Eye (tissue), 1 donor: ENCODE measurements at places on chromosomes 5 and 9.

DNA sequence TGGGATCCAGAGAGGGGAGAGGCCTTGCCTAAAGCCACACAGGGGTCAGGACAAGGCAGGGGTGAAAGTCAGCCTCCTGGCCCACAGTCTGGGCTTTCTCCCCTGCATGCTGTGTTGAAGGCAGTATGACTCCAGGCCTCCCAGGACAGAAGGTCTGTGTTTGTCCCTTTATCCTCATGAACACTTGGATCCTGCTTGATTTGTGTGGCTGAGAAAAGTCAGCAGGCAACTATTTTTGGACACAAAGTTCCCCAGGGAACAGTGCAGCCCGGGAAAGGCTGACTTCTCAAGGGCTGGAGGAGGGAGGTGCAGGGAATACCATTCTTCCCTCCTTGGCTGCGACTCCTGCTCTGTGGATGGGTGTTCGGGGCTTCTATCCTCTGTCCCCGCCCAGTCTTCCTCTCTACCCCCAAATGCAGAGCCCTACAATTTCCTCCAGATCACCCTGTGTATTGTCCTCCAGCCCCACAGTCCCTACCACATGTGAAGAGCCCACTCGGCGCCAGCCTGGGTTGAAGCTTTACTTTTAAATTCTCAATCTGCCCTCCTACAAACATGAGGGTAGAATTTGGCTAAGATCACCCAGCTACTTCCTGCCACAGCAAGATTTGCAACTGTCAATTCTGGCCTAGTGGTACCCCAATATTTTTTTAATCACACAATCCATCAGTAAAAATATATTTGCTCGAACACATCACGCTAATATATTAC is 4.1 kb downstream of the AKNA start:
- no peak for DNase-seq

GRCh38 chr9:28073270-28073669 is 500.0 kb upstream of the C9orf72 start:
- DNase-seq = peak; percentile 60

GRCh38 chr9:3936520-3937235 is 363.2 kb downstream of the GLIS3 start:
- DNase-seq = no peak

DNA sequence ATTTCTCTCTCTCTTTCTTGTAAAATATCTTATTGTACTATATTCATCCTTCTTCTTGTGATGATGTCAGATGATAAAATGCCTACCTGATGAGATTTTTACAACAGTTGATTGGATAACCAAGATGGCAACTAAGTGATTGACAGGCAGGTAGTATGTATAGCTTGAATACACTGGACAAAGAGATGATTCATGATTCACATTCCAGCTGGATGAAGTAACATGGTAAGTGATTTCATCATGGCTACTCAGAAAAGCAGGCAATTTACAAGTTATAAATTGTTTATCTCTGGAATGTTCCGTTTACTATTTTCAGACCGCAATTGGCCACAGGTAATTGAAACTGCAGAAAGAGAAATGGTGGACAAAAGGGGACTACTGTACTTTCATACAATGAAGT is 1471.7 kb upstream of the C9orf72 start:
- no peak for DNase-seq

GRCh38 chr9:134040781-134041648 is 15.7 kb downstream of the BRD3OS start:
- DNase-seq = no peak

- DNase-seq = no peak
Observed at GRCh38 chr5:32384621-32385020, 59.9 kb downstream of the ZFR start.

DNA sequence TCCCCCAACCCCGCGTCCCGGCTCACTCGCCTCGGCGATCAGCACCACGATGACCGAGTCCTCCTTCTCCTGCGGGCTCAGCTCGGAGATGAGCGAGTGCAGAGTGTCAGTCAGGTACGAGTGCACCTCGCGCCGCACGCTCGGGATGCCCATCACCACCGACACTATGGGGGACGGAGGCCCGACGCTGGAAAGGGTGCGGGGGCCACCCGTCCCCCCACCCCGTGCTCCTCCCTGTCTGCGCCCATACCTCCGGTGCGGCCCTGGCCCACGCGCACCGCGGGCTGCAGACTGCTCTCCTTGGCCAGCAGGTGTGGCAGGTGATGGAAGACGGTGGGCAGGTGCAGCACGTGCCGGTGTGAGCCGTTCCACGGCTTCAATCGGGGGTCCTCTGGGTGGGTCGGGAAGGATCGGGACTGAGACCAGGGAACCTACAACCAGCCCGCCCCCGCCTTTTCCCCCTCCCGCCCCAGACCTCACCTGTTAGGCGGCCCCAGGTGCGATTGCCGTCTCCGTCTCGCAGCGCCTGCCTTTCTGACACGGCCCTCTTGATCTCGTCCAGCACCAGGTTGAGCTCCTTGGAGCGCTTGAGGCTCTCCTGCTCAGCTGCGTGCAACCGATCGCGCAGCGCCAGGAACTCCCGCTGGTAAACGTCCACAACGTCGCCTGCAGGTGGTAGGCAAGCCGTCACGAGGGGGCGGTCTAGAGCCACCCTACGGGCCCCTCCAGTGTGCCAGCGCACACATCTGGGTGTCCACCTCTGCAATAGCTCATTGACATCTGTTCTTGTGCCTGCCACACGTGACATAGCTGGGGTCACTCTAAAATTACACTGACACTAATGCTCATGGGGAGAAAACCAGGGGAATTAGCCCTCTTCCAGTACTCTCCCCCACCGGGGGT is 5.1 kb downstream of the MGAT4B start:
- DNase-seq = peak; percentile 82

DNA sequence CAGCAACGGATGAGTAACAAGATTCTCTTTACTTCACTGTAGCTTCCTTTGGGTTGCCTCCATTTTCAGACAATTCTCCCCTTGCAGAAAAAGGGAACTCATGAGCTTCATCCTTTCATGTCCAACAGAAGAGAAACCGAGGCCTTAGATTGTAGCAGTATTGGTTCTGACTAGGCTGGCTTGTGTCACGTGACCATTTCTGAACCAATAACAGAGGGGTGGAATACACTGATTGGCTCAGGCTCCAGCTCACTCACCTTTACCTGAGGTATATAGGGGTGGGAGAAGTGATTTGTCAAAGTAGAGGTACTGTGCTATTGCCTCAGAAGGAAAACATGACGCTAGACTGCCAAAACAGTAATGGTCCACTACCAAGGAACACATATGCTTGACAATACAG is 343.7 kb downstream of the KIAA0825 start:
- DNase-seq = no peak

DNA sequence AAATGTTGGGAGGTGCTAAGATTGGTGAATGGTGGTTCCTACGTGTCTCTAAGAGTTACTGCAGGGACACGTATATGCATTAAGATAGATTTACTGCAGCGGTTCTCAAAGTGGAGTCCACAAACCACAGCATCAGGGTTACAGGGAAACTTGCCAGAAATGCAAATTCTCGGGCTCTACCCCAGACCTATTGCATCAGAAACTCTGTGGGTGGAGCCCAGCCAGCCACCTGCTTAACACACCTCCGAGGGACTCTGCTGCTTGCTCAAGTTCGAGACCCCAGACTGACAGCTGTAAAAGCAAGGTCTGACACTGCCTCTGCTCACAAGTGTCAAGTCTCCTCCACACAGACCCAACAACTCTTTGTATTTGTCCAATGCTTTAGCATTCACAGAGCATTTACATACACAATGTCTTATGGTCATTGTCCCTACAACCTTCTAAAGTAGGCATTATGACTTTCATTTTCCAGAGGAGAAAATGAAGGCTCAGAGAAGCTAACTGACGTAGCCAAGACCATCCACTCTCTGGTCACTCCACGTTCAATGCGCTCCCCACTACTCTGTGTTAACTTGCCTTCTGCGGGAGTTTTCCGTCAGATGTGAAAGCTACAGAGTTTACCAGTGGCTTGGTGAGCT is 48.8 kb downstream of the HSD17B3 start:
- DNase-seq = no peak

GRCh38 chr5:180105827-180106312 is 34.3 kb upstream of the RNF130 start:
- DNase-seq = no peak

DNA sequence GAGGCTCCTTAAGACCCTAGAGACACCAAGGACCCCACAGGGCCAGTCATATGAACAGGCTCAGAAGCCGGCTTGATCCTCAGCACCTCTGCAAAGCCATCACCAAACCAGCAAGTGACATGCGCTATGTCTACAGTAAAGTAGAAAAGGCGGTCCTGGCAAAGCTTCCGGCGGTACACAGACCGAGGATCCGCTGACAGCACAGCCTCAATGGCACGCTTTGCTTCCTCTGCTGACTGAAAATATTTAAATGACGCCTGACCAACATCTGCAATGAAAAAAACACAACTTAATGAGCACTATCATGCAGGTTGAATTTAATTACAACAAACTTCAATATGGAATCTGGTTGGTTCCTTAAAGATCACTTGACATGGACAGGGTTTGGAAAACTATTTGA is 17.6 kb downstream of the TRMO start:
- no peak for DNase-seq
